Jurkat, Clone E6-1 (cell line): ENCODE measurements at places on chromosomes 6 and 20.

GRCh38 chr6:37029249-37029971 is 24.0 kb downstream of the FGD2 start:
- no peak for DNase-seq

DNA sequence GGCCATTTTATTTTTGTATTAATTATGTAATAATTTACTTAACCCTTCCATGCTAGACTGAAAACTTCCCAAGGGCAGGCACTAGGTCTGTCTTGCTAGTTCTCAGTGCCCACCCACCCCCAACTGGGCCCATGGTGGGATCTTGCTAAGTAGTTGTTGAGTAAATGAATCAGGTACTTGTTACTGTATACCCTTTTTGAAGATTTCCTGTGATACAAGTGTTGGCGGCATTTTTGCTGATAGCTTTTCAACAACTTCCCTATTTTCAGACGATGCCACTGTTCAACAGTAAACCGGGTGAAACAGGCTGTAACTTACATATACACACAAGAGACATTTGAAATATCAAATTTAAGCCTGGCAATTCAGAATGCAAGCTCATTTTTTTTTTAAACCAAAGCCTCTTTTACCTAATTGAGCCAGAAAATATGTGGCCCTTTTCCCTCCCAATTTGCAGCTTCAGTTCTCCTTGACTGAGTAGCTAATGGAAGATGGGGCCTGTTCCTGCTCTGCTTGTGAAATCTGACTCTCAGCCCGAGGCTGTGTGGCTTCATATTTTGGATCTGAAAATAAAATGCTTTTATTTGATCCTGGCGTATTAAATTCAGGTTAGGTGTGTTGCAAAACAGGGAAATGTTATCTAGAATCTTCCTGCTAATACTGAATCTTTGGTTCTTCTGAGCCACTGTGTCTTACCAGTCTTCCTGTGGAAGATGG is 288.3 kb downstream of the NRN1 start:
- DNase-seq, result no peak

DNA sequence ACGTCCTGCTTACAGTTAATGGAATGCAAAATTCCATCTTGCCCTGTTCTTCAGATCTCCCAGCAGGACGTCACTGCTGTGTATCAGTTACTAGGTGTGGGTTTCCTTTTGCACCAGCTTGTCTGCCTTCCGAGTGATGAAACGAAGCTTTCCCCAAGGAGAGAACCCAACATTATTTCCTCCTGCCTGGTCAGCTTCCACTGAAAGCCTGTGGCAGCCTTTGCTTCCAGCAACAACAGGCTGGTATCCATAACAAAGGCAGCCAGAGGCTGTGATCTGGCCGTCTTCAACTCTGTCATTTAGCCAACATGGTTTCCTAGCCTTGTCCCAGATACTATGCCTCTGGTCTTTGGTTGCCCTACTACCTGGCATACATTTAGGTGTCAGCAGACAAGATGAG is 78.9 kb upstream of the HEY2 start:
- DNase-seq, result no peak

- DNase-seq, result no peak
These were observed 640 bp downstream of the LRRN4 start for GRCh38 chr20:6053064-6053775.

- peak; percentile 51 for DNase-seq
These were observed 83.3 kb downstream of the SYCP2 start for GRCh38 chr20:59850018-59850641.

- no peak for DNase-seq
These were observed 598 bp downstream of the FABP7 start for GRCh38 chr6:122780114-122780513.

DNA sequence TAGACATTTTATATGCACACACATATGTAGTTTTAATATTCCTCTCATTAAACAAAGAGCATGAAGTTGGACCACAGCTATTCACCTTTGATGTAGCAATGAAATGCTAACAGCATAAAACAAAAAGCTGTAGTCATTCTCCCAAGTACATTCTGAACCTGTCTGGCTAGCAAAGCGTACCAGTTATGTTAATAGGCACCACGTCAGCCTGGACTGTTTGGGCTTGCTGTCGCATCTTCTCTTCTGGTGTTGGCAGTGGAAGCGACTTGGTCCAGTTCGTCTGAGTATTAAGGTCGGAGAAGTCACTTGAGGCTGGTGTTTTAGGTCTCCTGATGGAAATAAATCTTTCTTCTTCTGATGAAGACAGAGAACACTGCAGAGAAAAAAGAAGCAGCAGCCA is 42.8 kb downstream of the HEBP2 start:
- DNase-seq, result no peak

- no peak for DNase-seq
These were observed 1.2 kb downstream of the DDR1 start for GRCh38 chr6:30885481-30885998.

- no peak for DNase-seq
These were observed 10.3 kb downstream of the MKKS start for GRCh38 chr20:10423735-10424134.

GRCh38 chr6:110307368-110307767 is 50.8 kb downstream of the METTL24 start:
- DNase-seq, result no peak

GRCh38 chr6:32816746-32817204 is at the start of gene HLA-DOB:
TSS of gene HLA-DOB (minus strand) at chr6:32817002. CDS start at chr6:32816951, 51 bp downstream.
- peak; percentile 30 for DNase-seq

- peak; percentile 31 for DNase-seq
These were observed 87.8 kb upstream of the ASCC3 start for GRCh38 chr6:100968949-100969348.

- no peak for DNase-seq
These were observed 83.2 kb upstream of the EYA2 start for GRCh38 chr20:46811224-46812084.

- DNase-seq, result no peak
These were observed 35.1 kb upstream of the SRPK1 start for GRCh38 chr6:35955970-35956369.

- DNase-seq, result no peak
These were observed 90.4 kb downstream of the BMP2 start for GRCh38 chr20:6857927-6858326.

- DNase-seq, result no peak
These were observed 143.7 kb downstream of the TENT5A start for GRCh38 chr6:81608776-81609175.

GRCh38 chr20:38926934-38927616 is 858 bp downstream of the FAM83D start:
- no peak for DNase-seq

GRCh38 chr6:141677598-141678211 is 455.0 kb upstream of the GJE1 start:
- peak; percentile 12 for DNase-seq

- no peak for DNase-seq
These were observed 84.8 kb downstream of the CD40 start for GRCh38 chr20:46202766-46203509.

GRCh38 chr6:44496665-44497369 is 109.3 kb downstream of the CDC5L start:
- DNase-seq, result no peak

- peak; percentile 88 for DNase-seq
These were observed 32.9 kb downstream of the HM13 start for GRCh38 chr20:31547017-31547675.

- peak; percentile 53 for DNase-seq
These were observed 159.2 kb downstream of the CD109 start for GRCh38 chr6:73854998-73855718.

DNA sequence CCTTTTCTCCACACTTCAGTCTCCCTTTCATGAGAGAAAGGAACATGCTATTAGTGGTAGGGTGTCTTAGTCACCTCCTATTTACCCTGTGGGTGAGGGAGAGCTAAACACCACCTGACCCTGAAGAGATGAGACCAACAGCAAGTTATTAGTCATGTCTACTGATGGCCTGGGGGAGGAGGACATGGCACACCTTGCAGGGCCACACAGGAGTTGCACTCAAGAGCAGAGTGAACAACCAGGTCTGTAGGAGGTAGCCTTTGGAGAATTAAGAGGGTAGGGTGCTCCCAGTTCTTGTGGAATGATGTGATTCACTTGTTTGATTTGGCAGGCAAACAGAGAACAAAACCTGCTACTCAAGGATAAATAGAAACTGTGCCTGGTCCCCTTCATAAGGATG is 82.7 kb upstream of the FABP7 start:
- DNase-seq, result no peak

DNA sequence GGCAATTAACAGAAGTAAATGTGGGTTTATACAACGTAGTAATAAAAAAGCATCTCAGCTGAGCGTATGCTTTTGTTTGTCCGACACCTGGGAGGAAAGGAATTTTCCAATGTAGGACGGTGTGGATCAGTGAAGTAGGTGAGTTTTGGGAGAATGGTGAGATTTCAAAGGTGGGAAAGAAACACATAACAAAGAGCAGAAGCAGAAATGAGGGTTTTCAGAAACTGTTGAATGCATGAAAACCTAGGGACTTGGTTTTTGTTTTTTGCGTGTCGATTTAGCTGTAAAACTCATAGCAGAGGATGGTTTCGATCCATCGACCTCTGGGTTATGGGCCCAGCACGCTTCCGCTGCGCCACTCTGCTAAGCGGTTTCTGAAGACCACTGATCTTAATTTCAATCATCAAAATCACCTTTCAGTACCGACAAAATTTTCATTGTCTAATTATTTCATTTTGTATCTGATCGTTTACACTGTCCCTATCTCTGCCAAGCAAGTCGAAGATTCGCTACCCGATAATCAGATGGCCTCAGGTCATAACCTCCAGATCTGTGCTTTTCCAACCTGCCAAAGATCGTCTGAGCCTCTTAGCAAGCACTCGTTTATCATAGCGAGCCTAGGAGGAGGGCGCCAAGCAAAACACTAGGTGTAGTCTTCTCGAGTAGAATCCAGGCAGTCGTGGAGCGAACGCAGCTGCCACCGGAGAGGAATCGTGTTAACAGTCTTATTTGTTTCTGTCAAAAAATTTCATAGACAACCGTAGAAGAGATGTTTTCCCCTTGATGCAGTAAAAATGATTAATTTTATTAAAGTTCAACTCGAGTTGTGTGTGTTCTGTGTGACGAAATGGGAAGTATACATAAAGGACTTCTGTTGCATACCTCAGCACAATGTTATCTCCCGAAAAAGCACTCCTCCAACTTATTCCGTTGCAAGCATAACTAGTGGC is 20.9 kb upstream of the POM121L2 start:
- no peak for DNase-seq

DNA sequence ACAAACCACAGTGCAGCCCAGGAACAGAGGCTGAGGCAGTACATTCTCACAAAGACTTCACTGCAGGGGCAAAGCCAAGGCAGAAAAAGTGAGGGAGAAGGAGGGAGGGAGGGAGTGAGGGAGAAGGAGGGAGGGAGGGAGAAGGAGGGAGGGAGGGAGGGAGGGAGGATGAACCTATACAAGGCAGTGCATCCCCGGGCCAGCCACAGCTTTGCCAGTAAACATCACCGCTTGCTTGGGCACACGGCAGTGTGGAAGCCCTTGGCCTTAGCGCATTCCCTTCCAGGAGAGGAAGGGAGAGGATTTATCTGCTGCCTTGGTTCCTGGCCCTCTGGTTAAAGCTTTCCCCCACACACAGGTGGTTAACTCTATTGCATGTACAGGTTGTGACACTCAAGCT is 234.0 kb downstream of the PTPRT start:
- DNase-seq, result no peak
